Activated CD4-positive, alpha-beta T cell treated with anti-CD3 and anti-CD28 coated beads for 4 hours (primary cell): ENCODE measurements at places on chromosomes 1 and 21.
A peak's percentile ranks its signal among the peaks of the same experiment; 100 is the strongest.

GRCh38 chr1:72283307-72284083, 1.2 kb upstream of the NEGR1 start:
- no peak for DNase-seq

GRCh38 chr1:23303524-23303923, 40.6 kb downstream of the HNRNPR start:
- no peak for DNase-seq

DNA sequence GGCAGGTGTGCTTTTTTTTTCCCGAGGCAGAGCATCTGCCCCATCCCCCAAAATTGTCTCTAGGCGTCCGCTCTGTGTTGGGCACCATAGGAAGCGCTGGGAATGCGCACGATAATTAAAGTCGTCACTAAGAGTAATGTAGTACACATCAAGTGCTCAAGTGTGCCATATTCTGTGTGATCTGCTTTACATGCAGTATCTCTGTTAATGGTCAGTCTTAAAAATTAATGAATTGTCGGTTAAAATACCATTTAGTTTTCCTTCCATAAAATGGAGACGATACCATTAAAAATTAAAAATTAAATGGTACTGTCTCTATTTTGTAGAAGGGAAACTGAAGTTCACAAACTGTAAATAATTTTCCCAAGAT, 544 bp upstream of the CCT8 start:
- DNase-seq = no peak

- no peak for DNase-seq
Measured at GRCh38 chr1:229148743-229149142, 122.2 kb upstream of the RAB4A start.

DNA sequence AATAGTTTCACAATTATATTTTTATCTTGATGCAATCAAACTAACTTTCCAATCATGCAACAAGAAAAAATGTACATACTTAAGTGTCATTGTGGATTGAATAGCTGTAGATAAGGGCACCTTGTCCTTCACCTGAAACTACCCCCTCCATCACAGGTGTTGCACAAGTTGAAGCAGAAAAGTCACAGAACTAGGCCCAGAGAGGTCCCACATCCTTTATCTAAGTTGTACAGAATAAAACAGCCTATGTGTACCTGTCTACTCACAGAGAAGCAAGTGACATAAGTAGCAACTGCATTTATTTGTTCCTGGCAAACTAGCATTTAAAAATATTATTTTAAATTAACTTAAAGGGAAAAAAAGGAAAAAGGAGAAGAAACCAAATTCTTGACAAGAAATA, 256.8 kb downstream of the FAF1 start:
- DNase-seq = no peak

- DNase-seq = no peak
Measured at GRCh38 chr1:232669981-232670747, 40.2 kb upstream of the SIPA1L2 start.

DNA sequence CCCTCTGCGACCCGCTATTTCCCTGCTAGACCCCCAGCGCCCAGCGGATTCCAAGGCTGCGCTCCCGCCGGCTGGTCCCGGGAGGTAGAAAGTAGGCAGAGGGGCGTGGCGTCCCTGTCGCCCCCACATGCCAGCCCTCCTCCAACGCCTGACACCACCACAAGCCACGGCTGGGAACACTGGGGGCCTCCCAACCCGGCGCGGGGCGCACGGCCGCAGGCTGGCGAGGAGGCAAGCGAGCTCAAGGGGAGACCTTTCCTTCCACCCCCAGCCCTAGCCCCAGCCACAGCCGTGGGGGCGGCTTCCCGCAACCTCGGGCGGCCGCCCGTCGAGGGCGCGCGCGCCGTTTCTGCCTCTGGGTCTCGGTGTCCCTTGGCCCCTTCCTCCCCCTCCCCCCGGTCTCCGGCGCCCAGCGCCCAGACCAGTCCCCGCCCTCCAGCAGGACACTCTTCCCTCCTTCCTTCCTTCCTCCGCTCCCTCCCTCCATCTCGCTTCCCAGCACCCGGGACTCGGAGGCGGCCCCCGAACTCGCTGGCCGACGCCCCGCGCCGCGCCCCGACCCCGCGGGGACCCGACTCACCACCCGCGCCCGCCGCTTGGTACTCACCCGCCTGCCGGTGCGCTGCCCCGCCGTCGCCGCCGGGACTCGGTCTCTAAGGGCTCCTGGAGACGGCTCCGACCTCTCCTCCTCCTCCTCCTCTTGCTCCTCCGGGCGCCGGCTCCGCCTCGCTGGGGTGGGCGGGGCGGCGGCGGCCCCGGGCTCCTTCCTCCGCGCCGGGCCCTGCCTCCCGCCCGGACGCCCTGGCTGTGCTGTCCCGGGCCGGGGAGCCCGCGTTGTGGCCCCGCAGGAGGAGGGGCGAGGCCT, at the start of gene GNG12:
GNG12 (minus strand) TSS at position 731 of the 865 bp plus-strand sequence. CDS start 125,781 bp downstream, outside the sequence.
- DNase-seq = no peak

GRCh38 chr1:156499842-156500542, 583 bp downstream of the MEF2D start:
- peak; percentile 43 for DNase-seq

DNA sequence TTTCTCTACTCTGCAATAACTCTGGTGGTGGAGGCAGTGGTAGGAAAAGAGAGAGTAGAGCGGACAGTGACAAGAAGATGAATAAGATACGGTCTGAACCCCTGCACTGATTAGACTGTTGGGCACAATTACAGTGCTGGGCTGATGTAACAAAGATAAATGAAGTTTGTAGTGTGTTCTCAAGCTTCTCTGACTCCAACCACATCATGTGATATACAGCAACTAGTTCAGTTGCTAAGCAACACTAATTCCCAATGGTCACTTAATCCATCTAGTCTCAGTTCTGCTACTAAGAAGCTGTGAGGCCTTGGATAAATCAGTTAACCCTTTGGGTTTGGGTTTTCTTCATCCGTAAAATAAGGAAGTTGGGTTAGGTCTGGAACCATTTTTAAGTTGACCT, 17.3 kb downstream of the DDR2 start:
- DNase-seq = no peak

DNA sequence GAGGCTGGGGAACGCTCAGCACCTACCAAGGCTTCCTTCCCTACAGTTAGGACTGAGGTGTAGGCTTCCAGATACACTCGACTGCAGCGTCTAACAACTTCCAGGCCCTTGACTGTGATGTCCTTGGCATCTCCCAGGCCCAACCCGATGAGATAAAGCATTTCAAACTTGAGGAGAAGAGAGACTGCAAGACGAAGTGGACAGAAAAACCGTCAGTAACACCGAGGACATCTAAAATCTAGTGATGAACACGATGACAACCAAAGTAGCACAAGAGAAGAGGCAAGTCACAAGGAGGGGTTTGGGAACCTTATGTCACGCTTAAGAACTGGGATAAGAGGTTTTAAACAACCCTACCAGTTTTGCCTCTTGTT, 314 bp downstream of the DPH5 start:
- DNase-seq = peak; percentile 5

- DNase-seq = peak; percentile 13
Measured at GRCh38 chr1:3695326-3696217, 43.3 kb downstream of the TP73 start.

- no peak for DNase-seq
Measured at GRCh38 chr1:204544321-204544720, 28.1 kb downstream of the MDM4 start.

- DNase-seq = no peak
Measured at GRCh38 chr21:25879203-25879602, 144.4 kb downstream of the GABPA start.

DNA sequence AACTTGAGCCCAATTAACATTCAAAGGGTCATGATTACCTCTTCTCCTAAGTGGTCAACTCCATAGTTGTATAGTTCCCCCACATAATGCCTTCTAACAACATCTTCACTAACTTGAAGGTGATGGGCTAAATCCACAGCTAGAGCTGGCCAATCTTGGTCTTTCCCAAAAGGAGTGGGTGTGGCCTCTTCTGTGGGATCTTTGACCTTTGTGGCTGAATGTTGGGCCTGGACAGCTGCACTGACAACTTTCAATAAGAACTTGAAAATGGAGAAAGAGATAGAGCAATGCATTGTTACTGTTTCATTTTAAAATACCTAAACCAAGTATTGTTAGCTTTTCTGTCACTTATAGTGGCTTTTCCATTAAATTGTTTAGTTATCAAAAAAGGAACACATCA, 59.2 kb downstream of the IARS2 start:
- DNase-seq = no peak

DNA sequence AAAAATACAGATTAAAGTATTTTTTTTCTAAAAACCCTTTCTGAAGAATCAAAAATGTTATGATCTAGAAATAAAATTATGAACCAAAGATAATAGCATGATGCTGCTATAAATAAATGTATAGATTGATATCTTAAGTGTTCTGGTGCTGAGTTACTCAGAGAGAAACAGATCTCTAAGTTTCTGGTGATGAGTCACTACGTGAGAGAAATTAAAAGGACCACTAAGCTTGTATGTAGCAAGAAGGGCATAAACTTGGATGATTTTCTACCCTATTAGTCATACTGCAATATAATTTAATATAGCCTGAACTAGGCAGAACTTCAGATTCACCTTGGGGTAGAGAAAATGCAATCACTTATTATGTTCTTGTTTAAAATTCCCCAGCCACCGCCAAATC, 514.8 kb downstream of the AMY1C start:
- DNase-seq = no peak

DNA sequence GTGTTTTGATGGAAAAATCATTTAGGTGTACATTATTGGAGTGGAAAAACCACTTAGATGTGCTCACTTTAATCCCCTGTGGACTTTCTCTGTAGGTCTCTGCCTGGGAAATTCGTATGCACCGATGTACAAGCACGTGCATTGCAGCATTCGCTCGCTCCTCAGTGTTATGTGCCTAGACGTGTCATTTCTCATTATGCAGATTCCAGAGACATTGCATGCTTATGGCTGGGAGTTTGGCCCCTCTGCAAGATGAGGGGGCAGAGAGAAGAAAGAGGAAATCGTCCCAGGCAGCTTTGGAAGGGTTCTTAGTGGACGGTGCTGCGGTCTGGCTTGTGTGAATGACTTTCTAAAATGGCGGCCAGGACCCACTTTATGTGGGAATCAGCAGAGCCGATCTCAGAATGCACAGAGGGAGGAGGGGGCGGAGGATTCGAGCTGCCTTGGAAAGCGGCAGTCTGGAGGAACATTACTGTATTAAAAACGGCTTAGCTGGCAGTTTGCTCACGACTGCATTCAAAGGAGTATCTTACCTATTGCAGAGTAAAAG, 2.3 kb downstream of the SPEN start:
- DNase-seq = peak; percentile 20

GRCh38 chr21:20968391-20968790, 29.8 kb upstream of the NCAM2 start:
- DNase-seq = no peak
